ENCODE measurements at places on chromosomes 2 and 18.

DNA sequence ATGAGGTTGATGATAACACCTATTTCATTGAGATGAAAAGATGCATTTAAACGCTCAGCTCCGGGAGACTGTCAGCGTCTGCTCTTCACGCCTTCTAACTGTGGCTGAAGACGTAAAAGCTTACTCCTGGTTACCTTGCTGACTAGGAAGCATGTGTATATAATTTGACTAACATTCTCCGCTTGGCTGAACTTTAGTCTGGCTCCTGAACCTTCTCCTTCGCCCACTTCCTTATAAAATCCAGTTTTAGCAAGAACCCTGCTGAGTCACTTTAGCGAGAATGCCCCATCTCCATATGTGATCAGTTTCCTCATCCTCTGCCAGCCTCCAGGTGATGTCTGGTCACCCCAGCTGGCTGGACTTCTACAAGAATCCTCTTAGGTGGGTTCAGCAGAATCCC is 12.7 kb upstream of the CREG2 start:
- DNase-seq: no peak

DNA sequence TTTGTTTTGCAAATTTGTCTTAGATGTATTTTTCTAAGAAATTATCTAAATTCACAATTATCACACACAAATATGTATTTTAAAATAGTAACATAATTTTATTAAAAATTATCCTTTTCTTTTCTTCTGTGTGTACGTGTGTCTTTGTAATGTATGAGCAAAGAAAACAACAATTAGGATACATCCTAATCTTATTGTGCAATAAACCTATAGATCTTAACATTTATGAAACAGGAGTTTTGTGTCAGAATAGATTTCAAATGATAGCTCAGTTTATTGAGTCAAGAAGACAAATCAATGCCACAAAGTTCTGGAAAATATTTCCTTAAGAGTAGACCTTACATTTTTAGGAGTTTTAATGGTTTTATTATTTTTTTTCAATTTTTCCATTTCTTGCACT is 212.2 kb downstream of the KCNJ3 start:
- no peak for DNase-seq

DNA sequence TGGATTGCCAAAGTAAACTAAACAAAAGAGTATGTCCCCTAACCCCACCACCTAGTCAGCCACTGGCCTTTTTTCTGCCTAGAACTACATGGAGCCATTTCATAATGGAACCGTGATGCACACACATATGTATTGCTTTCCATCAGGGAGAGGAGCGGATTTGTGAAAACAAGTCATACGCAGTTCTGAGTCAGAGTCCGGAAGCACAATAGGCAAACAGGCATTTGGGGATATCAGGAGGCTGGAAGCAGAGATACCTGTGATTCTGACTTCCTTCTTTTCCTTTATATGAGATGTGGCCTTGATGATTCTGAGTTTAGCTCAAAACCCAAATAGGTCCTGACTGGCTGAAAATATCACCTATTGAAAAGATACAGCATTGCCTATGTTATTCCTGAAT is 93.5 kb downstream of the TMEM163 start:
- no peak for DNase-seq

DNA sequence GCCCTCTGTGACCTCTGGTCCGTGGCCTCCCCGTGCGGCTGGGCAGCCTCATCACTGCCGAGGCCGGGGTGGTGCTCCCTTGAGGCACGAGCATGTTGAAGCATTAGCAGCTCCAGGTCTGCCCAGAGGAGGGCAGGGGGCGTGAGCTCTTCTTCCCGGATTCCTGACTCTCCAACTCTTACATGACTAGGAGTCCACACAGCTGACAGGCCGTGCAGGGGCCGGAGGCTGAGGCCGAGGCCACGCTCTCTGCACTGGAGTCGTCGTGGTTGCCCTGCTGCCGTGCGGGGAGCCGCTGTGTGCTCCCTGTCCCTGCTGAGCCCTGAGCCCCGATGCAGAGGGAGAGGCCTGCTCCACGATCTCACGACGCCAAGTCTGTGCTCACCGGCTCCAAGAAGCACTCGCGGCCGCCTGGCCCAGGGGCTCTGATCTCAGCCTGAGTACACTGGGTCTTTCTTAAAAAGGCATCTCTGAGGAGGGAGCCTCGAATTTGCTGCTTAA is 19.4 kb upstream of the KCNG2 start:
- no peak for DNase-seq

GRCh38 chr2:20516646-20517341 is 69.9 kb downstream of the RHOB start:
- no peak for DNase-seq

- DNase-seq: peak; percentile 46
Measured at GRCh38 chr2:46615986-46616485, 136.7 kb downstream of the TMEM247 start.

DNA sequence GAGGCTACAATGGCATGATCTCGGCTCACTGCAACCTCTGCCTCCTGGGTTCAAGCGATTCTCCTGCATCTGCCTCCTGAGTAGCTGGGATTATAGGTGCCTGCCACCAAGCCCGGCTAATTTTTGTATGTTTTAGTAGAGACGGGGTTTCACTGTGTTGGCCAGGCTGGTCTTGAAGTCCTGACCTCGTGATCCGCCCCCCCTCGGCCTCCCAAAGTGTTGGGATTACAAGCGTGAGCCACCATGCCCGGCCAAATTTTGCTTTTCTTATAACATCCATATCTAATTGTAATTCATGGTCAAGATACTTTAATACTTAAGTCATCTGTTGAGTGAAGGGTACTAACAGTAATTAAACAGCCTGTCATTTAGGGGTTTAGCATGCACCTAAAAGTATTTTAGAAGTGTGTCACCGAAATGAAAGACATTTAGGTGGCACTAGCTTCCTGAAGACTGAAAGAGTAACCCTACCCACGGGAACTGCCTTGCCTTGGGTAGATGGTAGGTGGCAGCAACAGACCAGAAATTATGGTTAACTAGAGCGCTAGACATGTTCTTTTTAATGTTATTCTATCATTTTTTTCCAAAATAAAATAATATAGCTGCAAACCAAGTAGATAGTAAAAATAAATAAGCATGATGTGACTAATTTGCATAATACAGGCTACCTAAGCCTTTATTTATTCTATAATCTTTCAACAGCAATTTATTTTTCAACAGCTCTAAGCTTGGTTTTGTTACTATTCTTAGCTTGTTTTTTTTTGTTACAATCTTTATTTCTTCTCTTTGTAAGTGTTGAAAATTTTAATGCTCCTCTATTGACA is 8.6 kb upstream of the ACYP2 start:
- DNase-seq: peak; percentile 69
